ENCODE measurements at places on chromosomes 7 and 10. TPM values are rescaled to one million over a fixed set of nuclear protein-coding genes. Genes with fewer than 3 reads are reported as not detected.

Gene KAZALD1
- total RNA-seq, result 0.40 TPM

Gene CYP2C9
- not detected for total RNA-seq

Gene LRIT1
- total RNA-seq, result not detected

Gene LIPK
- total RNA-seq, result not detected

Gene PHF14
- total RNA-seq, result 15.3 TPM

Gene CDHR1
- total RNA-seq, result 0.05 TPM

Gene NXPH1
- total RNA-seq, result not detected
